ENCODE measurements at places on chromosomes 7 and 10.

GRCh38 chr10:109959259-109960145 lies 36.2 kb upstream of the XPNPEP1 start:
- no peak for DNase-seq

DNA sequence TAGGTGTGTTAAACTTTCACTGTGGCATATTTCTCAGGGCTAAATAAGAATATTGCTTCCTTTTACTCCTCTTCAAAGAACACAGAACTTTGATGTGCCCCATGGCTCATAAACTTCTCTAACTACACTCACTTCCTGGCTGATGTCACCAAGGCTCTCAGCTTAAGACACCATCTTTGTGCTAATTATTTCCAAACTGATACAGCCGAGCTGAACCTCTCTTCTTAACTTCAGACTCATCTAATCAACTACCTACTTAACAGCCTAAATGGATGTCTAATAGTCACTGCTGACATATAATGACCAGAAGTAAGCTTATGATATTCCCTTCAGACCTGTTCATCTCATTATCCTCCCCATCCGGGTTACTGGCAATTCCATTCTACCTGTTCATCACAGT lies 3.6 kb downstream of the C10orf67 start:
- no peak for DNase-seq

GRCh38 chr10:18594574-18595156 lies 56.7 kb downstream of the NSUN6 start:
- no peak for DNase-seq

DNA sequence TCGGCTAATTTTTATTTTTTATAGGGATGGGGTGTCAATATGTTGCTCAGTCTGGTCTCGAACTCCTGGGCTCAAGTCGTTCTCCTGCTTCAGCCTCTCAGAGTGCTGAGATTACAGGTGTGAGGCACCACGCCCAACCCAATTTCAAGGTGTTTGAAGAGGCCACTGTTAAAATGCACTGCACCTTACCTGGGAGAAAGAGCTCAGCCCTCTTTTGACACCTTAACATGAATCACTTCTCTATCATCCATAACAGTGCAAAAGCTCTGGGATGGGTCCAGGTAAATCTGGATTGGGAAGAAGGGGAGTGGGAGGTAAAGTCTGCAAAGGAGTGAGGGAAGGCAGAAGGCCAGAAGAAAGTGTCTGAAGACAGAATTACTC lies 557 bp upstream of the ZNF282 start:
- no peak for DNase-seq

- DNase-seq, result no peak
Measured at GRCh38 chr7:8213381-8213780, 48.6 kb downstream of the ICA1 start.

- no peak for DNase-seq
Measured at GRCh38 chr10:59456199-59456598, 93.8 kb upstream of the FAM13C start.

DNA sequence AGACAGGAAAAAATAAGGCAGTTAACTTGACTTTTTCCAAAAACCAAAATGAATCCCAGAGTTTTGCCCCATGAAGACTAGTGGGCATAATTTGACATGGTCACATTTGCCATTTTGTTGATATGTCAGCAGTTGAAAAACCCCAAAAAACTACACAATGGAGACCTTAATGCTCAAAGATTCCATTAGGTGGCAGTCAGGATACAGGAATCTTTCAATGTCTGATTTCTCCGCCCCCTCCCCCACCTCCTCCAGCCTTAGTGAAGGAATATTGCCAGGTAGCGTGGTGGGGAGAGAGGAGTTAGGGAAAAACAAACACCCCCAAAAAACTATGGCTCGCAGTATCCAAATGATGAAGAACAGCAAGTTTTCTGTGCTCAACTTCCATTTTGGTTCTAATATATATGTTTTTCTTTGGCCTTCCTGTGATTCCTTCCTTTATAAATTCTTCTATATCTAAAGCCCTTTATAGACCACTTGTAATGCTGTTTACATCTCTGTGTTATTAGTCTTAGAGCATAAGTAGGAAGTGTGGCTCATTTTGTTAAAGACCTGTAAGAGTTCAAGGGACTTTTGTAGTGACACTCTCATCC lies 6.7 kb upstream of the SMNDC1 start:
- peak; percentile 48 for DNase-seq

DNA sequence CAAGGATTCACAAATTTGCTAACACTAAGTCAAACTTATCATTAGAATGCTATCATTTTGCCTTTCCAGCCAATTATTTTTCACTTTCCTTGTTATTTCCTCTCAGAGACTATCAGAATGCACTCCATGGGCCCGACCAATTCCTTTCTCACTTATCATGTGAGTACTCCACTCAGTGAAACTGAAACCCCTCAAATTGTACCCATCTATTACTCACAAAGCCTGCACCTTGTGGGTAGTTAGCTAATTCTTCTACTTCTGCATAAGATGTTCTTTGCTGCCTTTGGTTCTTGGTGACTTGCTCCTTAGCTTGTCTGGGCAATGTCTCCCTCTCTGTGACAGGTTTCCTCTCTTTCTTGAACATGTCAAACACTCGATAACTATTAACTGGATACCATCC lies 35.2 kb upstream of the MBL2 start:
- no peak for DNase-seq

DNA sequence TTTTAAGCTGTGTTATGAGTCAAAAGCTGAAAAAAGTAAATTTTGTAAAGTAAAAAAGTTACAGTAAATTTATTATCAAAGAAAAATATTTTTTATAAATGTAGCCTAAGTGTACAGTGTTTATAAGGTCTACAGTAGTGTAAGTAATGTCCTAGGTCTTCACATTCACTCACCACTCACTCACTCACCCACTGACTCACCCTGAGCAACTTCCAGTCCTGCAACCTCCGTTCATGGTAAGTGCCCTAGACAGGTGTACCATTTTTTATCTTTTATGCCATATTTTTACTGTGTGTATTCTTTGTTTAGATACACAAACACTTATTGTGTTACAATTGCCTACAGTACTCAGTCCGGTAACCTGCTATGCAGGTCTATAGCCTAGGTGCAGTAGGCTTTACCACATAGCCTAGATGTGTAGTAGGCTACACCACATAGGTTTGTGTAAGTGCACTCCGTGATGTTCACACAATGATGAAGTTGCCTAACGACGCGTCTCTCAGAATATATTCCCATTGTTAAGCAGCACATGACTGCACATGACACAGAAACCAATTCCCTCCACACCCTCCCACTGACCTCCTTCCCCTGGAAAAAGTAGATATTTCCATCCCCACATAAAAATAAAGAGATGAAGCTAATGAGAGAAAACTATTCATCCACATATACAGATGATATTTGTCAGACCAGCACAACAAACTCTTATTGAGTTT lies 44.8 kb upstream of the FGL2 start:
- DNase-seq, result no peak

GRCh38 chr7:141575654-141576448 lies 24.6 kb downstream of the AGK start:
- no peak for DNase-seq

DNA sequence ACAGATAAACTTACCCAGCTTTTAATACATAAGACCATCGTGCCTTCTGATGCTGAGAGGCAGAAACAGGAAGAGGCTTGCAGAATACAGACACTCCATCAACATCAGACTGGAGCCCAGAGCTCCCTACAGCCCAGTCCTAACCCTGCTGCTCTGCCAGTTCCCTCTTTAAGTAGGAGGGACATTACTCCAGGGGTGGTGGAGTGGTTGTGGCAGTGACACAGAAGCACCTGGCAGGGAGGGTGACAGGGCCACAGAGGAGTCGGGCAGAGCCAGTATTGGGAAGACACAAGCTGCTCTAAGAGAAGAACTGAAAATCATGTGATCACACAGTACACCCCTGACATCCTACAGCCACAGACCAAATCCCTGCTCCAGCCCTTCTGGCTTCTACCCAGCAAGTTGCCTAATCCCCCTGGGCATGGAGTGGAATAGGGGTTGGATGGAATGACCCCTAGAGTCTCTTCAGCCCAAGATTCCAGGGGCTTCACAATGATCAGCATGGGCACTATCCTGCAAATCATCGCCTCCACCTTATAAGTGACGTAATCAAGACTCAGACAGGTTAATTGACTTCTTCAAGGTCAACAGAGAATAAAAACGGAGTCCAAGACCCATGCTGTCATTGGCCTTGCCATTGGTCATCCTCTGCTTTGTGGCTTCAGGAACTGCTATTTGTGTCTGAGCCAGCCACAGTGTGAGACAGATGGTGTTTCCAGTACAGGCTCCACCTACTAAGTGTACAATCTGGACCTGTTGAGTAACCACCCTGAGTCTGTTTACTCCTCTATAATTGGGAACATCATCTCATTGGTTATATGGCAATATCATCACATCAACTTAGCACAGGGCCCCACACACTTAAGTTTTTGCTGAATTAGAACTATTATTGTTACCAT lies 61.1 kb upstream of the ZMIZ1 start:
- no peak for DNase-seq

DNA sequence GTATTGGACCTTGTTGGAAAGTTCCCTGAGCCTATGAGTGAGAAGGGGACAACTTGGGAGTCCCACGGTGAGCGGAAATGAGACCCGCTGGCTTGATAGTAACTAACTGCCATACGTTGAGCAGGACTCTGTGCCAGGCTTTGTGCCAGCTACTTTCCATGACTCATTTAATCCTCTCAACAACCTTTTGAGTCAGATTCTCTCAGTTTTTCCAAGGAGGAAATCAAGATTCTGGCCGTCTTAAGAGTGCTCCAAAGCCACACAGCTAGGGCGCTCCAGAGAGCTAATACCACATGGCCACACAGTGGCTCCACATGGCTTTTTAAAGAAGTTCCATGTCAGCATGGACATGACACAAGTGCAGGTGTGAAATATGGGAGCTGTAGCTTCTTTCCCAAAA lies 55.7 kb downstream of the NOD1 start:
- no peak for DNase-seq

- no peak for DNase-seq
Measured at GRCh38 chr7:116584721-116585120, 59.9 kb downstream of the CAV1 start.

DNA sequence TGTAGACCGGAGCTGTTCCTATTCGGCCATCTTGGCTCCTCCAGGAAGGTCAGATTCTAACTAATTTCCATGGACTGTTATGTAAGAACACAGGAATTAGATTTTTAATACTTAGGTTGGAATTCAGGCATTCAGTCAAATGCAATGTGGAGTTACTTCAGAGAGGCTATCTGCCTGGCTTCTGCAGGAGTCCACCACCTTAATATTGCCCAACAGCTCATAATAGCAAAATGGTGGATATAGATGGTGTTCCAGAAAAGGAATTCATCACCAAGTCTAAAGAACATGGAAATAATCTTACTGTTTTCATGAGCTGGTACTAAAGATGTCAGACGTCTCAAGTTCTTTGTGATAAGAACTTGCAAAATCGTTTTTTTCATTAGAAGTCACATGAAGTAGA lies 39.5 kb downstream of the CRHR2 start:
- DNase-seq, result no peak

DNA sequence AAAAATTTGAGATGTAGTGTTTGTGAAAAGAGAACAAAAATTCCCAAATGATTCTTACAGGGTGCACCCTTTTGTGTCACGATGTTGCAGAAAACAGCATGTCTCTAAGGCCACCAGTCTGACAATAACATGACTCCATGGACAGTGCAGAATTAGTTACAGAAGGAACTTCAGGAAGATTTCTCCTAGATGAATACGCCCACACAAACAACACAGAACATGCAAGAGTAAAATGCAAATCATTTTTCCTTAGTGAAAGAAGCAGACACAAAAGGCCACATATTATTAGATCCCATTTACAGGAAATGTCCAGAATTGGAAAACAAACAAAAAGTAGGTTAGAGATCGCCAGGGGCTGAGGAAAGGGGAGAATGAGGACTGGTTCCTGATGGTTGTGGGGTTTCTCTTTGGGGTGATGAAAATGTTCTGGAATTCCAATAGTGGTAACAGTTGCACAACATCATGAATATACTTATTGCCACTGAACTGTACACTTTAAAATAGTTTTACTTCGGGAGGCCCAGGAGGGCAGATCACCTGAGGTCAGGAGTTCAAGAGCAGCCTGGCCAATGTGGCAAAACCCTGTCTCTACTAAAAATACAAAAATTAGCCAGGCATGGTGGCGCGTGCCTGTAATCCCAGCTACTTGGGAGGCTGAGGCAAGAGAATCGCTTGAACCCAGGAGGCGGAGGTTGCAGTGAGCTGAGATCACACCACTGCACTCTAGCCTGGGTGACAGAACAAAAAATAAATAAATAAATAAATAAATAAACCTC lies 10.2 kb downstream of the ZC3HAV1 start:
- no peak for DNase-seq

- no peak for DNase-seq
Measured at GRCh38 chr10:110006358-110007160, 1.2 kb upstream of the ADD3 start.

- no peak for DNase-seq
Measured at GRCh38 chr7:22990588-22990949, 23.4 kb downstream of the HYCC1 start.

- DNase-seq, result no peak
Measured at GRCh38 chr7:116340201-116340847, 130.0 kb downstream of the TES start.

DNA sequence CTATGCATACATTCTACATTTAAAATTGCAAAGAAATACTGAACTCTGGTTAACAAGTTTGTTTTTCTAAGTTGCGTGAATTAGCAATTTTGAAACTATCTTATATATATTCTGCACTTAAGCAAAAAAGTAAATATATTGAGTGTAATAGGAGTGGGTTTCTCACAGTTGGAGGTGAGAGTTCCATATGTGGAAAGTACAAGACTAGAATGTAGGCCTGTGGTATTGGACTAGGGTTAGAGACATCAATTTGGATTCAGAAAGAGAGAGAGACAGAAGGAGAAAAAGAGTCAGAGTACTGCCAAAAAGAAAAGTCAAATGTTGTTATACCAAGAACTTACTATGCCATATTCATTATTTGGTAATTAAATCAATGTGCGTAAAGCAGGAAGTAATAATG lies 47.3 kb upstream of the ITGB8 start:
- no peak for DNase-seq

- no peak for DNase-seq
Measured at GRCh38 chr7:129671266-129671665, 59.7 kb downstream of the NRF1 start.

DNA sequence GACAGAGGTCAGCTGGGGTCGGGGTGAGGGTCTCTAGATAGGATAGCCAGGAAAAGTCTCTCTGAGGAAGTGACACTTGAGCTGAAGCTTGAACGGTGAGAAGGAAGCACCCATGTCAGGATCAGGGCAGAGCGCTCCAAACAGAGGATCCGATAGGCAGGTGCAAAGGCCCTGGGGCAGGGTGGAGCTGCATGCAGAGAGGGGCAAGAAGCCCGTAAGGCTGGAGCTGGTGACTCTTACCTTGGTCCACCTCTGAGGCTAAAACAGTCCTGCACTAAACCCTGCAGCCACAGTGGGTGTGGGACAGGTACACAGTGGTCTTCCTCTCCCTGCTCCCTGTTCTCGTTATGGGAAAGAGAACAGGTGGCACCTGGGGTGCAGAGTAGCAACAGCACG lies 5.8 kb upstream of the C10orf71 start:
- no peak for DNase-seq

DNA sequence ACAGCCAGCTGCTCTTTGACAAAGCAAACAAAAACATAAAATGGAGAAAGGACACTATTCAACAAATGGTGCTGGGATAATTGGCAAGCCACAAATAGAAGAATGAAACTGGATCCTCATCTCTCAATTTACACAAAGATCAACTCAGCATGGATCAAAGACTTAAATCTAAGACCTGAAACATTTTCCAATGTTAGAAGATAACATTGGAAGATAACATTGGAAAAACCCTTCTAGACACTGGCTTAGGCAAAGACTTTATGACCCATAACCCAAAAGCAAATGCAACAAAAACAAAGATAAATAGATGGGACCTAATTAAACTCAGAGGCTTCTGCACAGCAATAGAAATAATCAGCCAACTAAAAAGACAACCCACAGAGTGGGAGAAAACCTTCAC lies 425.7 kb upstream of the SEMA3D start:
- no peak for DNase-seq

Measured in AML-193 (cell line).